Inflammatory macrophage treated with lipopolysaccharide for 1 hour (primary cell): ENCODE measurements at places on chromosomes 3 and 15.

DNA sequence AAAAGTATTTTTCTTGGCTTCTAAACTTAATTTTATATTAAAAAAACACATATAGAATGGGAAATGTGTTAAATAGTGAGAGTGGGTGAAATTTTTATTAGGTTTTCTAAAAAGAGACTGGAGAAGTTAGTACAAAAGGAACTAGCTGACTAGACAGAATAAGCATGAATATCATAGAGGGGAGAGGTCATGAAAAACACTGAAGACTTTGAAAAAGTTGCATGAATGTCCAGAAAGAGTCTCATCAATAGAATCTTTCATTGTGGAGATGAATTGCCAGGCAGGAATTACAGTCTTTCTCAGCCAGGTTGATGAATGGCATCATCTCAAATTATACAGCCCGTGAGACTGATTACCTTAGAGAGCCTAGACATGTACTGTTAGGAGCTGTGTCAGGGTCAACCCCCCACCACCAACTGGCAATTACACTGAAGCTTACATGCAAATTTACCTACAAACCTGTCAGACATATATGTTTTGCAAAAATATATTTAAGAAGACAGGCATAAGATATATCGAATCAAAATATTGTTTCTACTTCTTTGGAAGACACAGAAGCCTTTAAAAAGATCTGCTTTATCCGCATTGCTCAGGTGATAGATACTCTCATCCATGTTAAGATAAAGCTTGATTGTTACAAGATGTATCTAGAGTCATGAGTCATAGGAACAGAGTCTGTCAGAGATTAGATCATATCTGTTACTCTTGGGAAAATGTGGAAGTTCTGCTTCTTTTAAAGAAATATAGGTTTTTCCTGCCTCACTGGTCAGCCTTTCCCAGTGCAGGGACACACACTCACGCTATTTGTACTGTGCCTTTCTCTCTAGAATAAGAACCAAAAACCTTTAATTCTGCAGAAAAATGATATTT, 34.8 kb upstream of the PFN2 start:
- peak; percentile 87 for DNase-seq

GRCh38 chr3:184679056-184679816, 32.6 kb downstream of the MAGEF1 start:
- DNase-seq, result no peak

GRCh38 chr3:63908081-63908736, 4.0 kb downstream of the SCAANT1 start:
- DNase-seq, result no peak

DNA sequence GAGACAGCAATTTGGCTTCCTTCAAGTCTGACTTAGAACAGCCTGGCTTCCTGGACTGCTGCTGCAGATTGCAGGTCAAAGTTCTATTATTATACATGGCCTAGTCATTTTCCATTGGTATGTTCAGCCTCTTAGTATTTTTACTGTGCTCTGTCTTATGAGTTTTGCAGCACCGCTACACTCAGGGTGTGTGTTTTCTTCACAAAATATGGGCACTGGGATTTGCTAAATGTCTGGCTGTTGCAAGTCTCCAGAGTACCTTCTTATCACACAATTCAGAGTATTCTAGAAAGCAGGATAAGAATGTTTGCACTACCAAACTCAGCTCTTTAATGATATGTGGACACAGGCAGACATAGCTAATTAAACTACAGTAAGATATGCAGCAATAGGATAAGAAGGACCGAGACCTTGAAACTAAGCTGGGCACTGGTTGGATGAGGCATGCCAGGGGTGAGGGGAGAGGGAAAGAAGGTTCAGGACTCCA, 203.0 kb upstream of the PDZRN3 start:
- no peak for DNase-seq

- DNase-seq, result peak; percentile 97
Observed at GRCh38 chr3:13009132-13009945, 63.9 kb downstream of the IQSEC1 start.

DNA sequence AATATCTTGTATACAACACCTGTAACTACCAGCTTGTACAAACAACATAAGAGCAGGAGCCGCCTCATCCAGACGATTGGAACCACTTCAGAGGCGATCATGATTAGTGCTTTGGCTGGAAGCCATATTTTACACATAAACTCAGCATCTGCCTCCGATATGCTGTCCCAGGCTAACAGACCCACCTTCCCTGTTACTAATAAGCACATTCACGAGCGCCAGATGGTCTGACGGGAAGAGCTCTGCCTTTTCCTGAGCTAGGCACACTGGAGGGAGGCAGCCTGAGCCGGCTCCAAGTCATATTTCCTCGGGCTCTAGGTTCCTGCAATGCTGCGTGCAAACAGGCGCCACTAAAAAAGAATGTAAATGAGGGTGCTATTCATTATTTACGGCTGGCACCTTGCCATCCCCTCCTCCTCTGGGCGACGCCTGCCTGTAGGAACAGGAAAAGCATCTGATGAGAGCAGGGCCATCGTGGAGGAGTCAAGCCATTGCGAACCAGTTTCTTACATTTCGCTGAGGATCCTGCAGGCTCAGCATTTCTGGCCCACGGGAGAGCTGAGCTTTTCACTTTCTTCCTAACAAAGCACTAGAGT, 98.2 kb downstream of the ANXA2 start:
- DNase-seq, result no peak

- no peak for DNase-seq
Observed at GRCh38 chr3:52779837-52780585, 2.6 kb downstream of the ITIH1 start.

GRCh38 chr3:60323651-60324050, 927.6 kb downstream of the FHIT start:
- no peak for DNase-seq

- DNase-seq, result no peak
Observed at GRCh38 chr15:52709187-52709981, 30.2 kb upstream of the ATOSA start.

GRCh38 chr15:25810631-25811091, 52.5 kb downstream of the ATP10A start:
- no peak for DNase-seq

DNA sequence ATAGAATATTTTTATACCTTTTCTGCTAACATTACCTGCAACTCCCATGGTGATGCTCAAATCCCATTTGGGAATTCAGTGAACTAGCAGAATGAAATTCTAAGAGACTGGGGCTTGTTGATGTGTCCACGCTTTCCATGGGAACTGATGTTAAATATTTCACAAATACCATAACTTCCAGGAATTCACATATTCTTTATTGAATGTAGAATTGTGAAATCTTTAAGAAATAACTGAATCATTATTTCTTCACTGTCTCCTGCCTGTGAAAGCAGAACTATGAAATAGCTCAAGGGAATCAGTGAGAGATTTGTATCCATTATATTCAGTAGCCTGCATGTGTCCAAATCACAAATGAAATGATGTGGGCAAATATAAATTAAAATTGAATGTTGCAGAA, 130.8 kb downstream of the SERPINI1 start:
- peak; percentile 92 for DNase-seq

GRCh38 chr3:77601823-77602415, 562.0 kb downstream of the ROBO2 start:
- DNase-seq, result no peak

DNA sequence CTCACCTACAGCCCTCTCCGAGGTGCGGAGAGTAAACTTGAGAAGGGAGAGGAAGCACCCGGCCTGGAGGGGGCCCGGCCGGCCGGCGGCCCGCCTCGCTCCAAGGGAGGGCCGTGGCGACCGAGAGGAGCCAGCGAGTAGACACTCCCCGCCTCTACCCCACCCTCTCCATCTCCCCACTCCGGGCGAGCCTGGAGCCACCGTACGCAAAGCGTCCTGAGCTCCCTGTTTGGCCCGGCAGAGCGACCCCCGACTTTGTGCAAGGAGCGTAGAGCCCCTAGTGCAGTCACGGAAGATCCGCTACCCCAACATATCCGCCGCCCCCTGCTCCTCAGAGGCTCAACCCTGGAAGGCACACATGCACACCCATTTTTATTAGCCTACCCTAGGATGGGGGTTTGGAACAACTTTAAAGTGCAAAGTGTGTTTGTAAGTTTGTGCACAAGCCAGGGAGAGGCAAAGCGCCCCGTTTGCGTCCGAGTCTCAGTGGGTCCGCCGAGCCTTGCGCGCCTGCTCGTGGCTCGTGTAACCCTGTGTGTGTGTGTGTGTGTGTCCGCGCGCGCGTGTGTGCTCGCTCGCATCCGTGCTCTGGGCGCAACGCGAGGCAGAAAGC, 508 bp upstream of the SMAD6 start:
- no peak for DNase-seq

- DNase-seq, result no peak
Observed at GRCh38 chr3:162738784-162739183, 1242.2 kb downstream of the OTOL1 start.

GRCh38 chr15:96416218-96416933, 85.9 kb downstream of the NR2F2 start:
- DNase-seq, result no peak

DNA sequence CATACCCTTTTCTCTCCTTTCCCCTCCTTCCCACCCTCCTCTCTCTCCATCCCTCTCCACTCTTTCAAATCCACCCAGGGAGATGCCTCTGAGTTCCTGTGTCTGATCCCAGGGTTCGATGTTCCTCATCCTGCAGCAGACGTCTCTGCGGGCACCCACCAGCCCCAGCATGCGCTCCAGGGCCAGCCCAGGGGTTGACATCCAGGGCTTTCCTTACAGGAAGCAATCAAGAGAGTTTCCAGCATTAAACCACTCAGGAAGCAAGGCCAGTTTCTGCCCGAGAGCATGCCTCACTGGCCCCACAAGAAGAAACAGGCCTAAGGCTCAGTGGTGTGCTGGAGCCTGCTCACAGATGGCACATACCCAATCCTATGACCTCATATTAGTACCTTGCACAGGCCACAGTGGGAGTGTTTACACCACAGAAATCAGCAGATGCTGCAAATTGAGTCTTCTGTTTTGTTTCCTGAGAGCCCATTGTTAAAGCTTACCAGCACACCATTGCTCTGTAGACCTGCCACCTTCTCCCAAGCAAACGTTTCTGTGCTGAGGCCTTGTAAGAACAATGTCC, 13.2 kb downstream of the SLC6A1 start:
- no peak for DNase-seq

DNA sequence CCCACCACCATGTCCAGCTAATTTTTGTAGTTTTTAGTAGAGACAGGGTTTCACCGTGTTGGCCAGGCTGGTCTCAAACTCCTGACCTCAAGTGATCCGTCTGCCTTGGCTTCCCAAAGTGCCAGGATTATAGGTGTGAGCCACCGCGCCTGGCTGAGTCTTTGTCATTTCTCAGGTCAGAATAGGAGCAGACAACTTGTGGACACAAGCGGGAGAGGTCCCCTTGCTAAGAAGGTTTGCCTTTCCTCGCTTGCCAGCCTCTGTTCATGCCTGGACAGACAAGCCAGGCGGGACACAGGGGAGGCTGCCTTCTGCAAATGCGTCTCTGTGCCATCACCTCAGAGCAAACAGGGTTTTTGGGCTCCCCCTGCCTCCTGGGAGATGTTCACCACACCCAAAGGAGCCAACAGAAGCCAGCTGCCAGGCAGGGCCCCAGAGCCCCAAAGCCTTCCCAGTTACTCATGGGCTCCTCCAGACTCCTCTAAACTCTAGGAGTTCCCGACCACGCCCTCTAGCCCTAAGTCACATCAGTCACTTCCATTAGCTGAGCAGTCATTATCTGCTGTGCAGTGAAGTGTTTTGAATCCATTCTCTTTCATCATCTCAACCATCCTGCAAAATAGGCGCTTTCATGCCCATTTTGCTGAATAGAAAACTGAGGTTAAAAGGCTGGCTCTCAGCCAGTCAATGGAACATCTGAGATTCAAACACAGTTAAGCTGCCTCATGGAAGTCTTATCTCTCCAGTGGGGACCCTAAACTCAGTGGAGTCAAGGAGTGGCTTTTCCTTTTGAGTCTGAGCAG, 245.0 kb downstream of the UACA start:
- no peak for DNase-seq

GRCh38 chr3:106458952-106459351, 590.1 kb upstream of the CBLB start:
- no peak for DNase-seq

GRCh38 chr15:99296386-99296785, 45.1 kb downstream of the LRRC28 start:
- no peak for DNase-seq

- no peak for DNase-seq
Observed at GRCh38 chr3:155730843-155731242, 14.0 kb downstream of the PLCH1 start.

DNA sequence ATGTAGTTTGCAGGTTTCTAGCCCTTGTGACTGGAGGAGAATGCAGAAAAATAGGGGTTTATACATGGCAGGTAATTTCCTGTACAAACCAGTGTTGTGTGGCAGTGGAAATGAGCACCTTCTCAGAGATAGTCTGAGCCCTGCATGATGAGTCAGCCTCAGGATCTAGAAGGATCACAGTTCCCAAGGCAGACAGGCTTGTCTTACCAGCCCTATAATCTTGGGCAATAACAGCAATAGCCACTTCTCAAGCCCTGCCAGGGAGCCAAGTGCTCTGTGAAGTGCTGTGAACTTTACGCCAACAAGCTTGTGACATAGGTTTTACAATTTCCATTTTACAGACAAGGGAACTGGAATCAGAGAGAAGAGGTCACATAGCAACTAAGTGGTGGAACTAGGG, 89.4 kb downstream of the CD47 start:
- DNase-seq, result peak; percentile 71
